NCI-H2227 treated with DMSO at 0.1 percent for 48 hours (cell line): ENCODE measurements at places on chromosomes 3 and 15.

DNA sequence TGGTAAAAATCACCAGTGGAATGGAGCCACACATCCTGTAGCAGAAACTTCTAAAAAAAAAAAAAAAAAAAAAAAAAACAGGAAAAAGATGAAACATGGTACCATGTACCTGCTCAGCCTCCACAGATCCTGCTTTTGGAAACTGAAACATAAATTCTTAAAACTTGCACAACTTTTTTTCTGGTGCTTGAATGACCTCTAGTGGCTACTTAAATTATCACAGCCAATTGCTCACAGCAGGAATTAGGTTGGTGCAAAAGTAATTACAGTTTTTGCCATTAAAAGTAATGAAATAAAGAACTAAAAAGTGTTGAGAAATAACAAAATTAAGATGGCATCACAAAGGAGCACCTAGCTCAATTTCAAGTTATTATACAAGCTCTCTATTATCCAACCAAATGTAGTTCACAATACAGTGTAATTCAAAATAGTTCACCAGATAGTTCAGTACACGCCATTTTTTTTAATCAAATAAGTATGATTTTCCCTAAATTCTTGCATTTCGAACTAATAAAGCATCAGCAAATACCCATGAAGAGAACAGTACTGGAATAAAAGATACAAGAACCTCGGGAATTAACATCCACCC, 80.6 kb downstream of the ULK4 start:
- peak; percentile 23 for DNase-seq

DNA sequence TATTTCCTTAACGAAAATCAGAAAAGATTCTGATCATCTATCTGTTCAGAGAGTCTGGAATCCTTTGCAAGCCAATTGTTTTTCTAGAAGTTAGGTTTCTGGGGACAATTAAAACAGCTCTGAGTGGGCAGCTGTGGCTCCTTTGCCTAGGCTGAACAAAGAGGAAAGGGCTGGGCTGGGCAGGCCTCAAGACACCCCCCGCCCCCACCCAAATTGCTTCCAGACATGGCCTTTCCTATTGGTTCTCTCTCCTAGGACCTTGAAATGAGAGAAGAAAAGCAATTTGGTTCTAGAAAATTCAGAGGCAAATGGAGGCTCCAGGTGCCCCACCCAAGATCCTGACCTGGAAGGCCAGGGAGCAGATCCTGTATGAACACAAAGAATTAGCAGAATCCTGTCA, 2.3 kb upstream of the ADPGK start:
- DNase-seq, result no peak

GRCh38 chr3:50248387-50248786, 12.4 kb downstream of the GNAI2 start:
- no peak for DNase-seq

DNA sequence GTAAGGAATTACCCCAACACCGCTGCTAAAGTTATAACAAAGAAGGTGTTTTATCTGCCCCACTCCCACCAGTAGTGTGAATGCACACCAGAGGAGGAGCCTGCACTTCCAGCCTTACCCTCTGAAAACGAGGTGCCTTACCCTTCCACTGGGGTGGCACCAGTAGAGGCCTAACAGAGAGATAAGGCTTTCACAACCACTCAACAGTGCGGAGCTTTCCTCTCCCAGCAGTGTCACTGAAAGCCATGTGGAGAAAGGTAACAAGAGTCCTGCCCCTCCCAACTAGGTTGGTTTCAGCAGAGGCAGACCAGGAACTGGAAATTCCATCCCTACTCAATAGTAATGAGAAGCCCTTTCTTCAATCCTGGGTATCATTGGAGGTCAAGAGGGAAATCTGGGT, 539.2 kb downstream of the VGLL3 start:
- DNase-seq, result no peak

DNA sequence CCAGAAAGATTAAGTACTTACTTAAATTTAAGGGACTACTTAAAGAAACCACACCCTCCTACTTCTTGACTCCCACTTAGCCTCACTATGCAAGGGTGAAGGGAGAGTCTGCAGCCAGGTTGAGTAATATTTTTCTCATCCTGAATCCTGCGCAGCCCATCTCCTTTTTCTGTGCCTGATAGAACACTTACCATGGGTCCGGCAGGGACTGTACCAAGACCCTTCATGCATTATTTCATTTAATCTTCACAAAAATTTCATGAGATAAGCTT, 562.6 kb upstream of the CFAP20DC start:
- no peak for DNase-seq

GRCh38 chr15:55977231-55977630, 16.2 kb downstream of the NEDD4 start:
- DNase-seq, result no peak

DNA sequence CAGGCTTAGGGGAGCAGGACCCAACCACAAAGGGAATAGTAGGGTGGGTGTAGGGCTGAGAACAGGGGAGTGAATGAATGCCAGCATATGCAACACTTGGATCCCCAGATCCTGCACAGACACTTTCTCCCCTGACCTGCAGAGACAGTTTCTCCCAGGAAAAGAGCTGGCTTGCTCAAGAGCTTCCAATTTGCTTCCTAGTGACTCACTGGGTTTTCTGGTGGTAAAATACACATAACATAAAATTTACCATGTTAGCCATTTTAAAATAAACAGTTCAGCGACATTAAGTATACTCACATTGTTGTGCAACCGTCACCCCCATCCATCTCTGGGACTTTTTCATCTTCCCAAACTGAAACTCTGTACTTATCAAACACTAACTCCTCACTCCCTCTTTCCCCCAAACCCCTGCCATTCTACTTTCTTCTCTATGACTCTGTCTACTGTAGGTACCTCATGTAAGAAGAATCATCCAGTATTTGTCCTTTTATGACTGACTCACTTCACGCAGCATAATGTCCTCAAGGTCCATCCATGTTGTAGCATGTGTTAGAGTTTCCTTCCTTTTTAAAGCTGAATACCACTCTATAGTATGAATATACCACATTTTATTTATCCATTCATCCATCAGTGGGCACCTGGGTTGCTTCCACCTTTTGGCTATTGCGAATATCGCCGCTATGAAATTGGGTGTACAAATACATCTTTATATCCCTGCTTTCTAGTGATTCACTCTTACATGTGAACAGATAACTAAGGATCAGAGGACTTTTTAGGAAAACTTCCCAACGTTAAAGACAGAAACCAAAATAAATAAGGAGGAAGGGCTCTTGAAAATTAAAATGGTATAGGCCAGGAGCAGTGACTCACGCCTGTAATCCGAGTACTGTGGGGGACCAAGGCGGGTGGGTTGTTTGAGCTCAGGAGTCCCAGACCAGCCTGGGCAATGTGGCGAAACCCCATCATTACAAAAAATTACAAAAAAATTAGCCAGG, 95.6 kb upstream of the TJP1 start:
- DNase-seq, result no peak

GRCh38 chr3:61989681-61990080, 383.7 kb downstream of the FEZF2 start:
- DNase-seq, result no peak

DNA sequence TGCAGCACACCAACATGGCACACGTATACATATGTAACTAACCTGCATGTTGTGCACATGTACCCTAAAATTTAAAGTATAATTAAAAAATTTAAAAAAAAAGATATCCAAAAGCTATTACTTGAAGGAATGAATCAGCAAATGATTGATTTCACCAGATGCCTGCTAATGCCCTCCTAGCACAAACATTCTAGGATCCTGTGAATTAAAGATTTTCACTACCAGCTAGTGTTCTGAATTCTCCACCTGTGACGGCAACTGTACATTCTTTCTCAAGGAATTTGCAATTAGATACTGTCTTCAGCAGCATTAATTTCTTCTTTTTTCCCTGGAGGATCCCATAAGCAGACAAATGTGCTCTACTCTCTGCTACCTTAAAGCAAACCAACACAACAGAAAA, 694.9 kb downstream of the NTRK3 start:
- DNase-seq, result no peak

DNA sequence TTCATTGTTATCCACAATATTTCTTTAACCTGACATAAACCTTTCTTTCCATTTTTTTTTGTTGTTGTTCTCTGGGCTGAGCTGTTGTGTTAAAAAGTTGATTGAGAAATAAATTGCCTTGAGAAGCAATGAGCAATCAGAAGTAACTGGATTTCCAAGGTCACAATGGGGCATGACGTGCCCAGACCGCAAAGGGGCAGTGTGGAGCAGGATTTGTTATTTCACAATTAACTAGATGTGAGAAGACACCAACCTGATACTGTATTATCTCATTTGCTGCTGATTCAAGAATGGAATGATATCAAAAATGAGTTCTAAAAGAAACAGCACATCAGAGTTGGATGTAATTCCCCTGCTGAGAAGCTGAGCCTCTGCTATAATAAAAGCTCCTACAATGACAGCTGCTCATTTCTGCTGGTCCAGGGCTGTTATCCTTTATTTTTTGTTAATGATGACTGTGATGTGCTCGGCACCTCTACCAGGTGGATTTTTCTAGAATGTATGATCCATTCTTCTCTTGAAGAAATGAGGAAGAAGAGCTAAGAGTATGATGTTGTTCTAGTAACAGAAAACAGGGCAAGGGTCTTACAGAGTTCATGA, 28.1 kb downstream of the CPNE4 start:
- DNase-seq, result no peak

- no peak for DNase-seq
Measured at GRCh38 chr3:72339670-72340030, 508.6 kb downstream of the SHQ1 start.

DNA sequence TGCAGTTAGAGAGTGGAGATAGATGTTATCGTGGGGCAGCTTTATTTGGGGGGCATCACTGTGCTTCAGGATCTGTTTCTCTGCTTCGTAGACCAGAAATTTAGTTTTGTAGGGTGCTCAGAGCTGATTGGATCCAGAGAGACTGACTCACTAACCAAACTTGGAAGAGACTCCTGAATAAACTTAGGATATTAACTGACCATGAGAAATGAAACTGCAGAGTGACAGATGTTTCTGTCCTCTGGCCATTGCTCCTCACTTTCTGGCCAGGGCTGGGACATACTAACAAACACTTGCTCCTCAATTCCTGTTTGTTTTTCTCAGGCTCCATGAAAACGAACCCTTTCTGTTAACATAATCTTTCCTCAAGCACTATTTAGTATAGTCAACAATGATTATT, 4.3 kb downstream of the ZNF592 start:
- DNase-seq, result no peak

DNA sequence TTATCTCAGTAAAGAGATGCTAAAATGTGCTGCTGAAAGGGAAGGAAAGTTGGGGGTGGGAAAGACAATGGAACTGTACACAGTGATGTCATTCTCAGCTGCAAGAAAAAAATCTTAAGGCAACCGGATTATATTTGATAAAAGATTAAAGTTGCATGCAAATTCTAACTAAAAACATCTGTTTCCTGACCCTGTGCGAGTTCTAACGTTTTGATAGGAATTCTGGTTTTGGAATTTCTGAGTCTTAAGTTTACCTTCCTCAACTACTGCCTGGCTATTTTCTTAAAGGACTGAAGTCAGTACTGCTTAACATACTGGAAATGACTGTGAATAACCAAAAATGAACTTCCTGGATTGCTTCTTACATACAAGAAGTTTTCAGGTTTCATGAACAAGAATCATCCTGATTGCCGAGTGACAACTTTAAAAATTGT, 115.5 kb downstream of the SLC25A26 start:
- DNase-seq, result no peak

GRCh38 chr3:144756704-144757440, 785.2 kb downstream of the DIPK2A start:
- no peak for DNase-seq

DNA sequence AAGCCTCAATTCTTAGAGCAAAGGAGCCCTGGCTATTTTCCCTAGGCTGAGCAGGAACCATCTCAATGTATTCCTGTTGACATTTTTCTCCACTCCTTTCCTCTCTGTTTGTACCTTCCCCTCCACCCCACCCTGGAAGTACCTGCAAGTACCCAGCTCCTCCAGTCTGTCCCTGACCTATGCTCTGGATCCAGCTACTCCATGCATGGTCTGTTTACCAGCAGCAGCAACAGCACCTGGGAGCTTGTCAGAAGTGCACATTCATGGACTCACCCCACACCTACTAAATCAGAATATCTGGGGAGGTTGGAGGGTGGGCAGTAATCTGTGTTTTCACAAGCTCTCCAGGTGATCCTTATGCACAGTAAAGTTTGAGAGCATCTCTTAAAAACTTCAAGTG, 240.7 kb upstream of the UMPS start:
- DNase-seq, result no peak

- no peak for DNase-seq
Measured at GRCh38 chr3:196835086-196835485, 32.6 kb upstream of the SENP5 start.

DNA sequence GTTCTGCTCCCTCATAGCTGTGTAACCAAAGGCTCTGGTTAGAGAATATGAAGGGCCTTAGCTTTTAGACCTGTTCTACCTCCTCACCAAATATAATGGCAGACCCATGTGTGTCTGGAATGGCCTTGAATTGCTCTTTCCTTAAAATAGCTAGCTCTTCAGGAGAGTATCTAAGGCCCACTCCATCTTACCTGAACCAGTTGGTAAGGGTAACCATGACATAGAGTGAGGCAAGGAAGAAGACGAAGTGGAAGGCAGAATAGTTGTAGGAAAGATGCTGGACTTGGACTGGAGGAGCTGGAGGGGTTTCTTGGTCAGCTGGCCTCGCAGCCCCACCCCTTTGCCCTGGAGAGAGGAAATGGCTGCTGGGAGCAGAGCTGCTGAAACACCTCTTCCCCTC, 3.1 kb downstream of the SERF2 start:
- DNase-seq, result no peak

DNA sequence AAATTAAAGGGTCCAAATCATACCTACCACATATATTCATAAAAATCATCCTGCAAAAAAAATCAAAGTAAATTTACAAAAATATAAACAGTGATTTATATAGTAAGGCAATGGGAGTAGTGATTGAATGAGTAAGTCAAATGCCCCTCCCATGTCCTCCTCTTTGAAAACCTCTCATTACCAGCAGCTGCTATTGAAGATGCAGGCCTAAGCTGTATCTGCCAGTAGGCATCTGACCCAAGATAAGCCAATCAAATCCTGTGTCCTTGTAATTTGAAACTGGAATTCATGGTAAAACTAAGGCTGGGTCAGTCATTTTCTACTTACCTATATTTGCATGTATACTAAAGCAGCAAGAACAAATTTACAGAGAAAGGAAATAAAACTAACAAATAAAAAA, 60.4 kb upstream of the POU1F1 start:
- DNase-seq, result peak; percentile 5

DNA sequence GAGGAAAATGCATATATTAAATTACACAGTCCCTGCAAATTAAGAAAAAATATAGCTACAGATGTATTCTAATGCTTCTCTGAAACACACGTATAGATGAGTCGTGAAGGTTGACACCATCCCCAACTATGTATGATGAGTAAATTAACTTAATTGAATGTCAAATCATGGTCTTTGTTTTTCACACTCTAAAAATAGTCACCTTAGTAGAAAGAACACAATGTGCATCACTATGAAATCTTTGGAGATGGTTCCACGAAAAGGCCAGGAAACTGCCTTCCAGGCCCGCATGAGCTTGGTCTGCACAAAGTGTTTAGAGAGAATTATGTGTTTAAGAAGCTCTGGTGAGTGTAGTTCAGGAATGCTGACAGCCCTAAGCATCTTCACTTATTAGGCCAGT, 313.4 kb upstream of the IL12A start:
- no peak for DNase-seq
